GM13976 (cell line): ENCODE measurements at places on chromosomes 16 and 17.

DNA sequence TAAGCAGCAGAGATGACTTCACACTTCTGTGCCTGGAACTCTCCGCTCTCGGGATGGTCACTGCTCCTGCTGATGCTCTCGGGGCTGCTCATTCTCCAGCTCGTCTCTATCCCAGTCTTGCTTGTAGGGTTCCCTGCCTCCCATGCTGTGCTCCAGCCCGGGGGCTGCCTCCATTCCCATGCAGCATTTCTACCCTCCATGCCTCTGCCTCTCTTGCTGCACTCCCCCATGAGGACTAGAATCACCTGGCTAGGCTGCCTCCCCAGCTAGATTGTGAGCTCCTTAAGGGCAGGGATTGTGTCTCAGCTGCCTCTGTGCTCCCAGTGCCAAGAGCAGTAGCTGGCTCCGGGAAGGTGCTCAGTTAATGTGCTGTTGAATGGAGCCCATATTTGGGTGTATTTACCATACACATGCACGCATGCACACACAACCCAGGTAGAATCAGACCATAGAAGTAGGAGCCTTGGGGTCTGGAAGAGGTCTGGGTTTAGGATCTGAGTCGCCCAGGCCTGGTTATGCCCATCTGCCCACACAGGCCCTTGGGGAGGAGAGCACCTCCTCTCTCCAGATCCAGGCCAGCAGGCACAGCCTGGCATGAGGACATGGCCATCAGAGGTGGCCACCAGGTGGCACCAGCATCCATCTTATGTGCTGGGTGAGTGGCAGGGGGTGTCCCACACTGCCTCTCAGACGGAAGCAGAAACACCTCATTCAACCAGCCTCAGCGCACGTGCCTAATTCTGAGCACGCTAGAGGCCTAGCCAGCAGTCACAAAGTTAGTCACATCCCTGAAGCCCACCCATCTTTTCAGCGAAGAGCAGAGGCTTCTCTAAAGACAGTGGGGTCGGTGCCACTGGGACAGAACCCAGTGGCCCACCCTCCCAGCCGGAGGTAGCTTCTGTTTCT, 9.3 kb downstream of the GIT1 start:
- DNase-seq = peak; percentile 93

- DNase-seq = no peak
Observed at GRCh38 chr17:17078832-17079231, 36.6 kb downstream of the MPRIP start.

GRCh38 chr16:88005968-88006367, 54.7 kb downstream of the BANP start:
- no peak for DNase-seq

DNA sequence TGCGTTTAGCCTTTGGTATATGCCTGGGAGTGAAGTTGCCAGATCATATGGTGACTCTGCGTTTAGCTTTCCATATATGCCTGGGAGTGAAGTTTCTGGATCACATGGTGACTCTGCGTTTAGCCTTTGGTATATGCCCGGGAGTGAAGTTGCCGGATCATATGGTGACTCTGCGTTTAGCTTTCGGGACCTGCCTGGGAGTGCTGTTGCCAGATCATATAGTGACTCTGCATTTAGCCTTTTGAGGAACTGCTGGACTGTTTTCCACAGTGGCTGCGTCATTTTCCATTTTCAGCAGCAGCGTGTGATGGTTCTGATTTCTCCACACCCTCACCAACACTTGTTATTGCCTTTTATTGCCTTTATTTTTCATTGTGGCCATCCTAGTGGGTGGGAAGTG, 73.0 kb downstream of the OR1D5 start:
- no peak for DNase-seq

- DNase-seq = no peak
Observed at GRCh38 chr17:81371910-81372760, 23.1 kb upstream of the BAHCC1 start.
